ENCODE measurements at places on chromosomes 2 and 18. TPM values are rescaled to one million over a fixed set of nuclear protein-coding genes. Genes with fewer than 3 reads are reported as not detected.

The WDPCP gene
- 5.5 TPM for polyA plus RNA-seq

The LDLRAD4 gene
- 46.9 TPM for polyA plus RNA-seq

The SNTG2 gene
- polyA plus RNA-seq: 1.2 TPM

The TMEM247 gene
- polyA plus RNA-seq: not detected

The KYNU gene
- 11.3 TPM for polyA plus RNA-seq

The NAT8 gene
- polyA plus RNA-seq: not detected

The STPG4 gene
- 0.05 TPM for polyA plus RNA-seq

The GPR17 gene
- polyA plus RNA-seq: 0.07 TPM

The SYT4 gene
- 0.75 TPM for polyA plus RNA-seq

All from thymus (tissue), 14 donors.